ENCODE measurements at places on chromosomes 11 and 22. TPM values are rescaled to one million over a fixed set of nuclear protein-coding genes. Genes with fewer than 3 reads are reported as not detected.

- no peak overlapping the region for H3K4me3 ChIP-seq
- H3K4me1 ChIP-seq: no peaks in the 10 kb centered on the region
- no peak for DNase-seq
- H3K27me3 ChIP-seq: no peaks in the 10 kb centered on the region
- H3K36me3 ChIP-seq: peaks cover 49% of the 10 kb centered on the region
Measured at GRCh38 chr11:762421-763072, 14.7 kb downstream of the GATD1 start.

- H3K4me1 ChIP-seq: no peaks in the 10 kb centered on the region
- DNase-seq: no peak
- no peak overlapping the region for H3K4me3 ChIP-seq
- H3K27me3 ChIP-seq: no peaks in the 10 kb centered on the region
Measured at GRCh38 chr22:22836635-22837034, 51.0 kb upstream of the IGLL5 start.

DNA sequence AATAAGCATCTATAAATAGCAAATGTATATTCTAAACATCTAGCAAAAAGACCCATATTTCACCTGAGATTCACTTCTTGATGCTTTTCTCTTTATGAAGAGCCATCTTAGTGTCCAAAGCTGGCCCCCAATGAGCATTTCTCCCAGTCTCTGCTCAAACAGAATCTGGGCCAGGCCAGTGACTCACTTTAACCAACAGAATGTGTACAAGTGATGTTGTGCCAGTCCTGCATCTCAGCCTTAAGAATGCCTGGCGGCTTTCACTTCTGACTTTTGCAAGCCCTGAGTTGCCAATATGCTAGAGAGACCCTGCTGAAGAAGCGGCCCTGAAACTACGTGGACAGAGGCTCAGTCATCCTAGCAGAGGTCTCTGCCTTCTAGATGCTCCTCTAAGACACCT, 6.9 kb upstream of the COPB1 start:
- H3K36me3 ChIP-seq: peaks cover 26% of the 10 kb centered on the region
- no peaks in the 10 kb centered on the region for H3K4me1 ChIP-seq
- no peak overlapping the region for H3K4me3 ChIP-seq
- H3K27ac ChIP-seq: no peak overlapping the region
- no peak for DNase-seq

The SAA2 gene
- 105 TPM for total RNA-seq

The PKDREJ gene
- 0.06 TPM for total RNA-seq

The CST6 gene
- total RNA-seq: 7.1 TPM

The CRYBB2 gene
- not detected for total RNA-seq
